ENCODE measurements at places on chromosomes 7 and 10.

GRCh38 chr7:105680505-105681187, 99.4 kb upstream of the EFCAB10 start:
- DNase-seq, result no peak

- no peak for DNase-seq
These were observed 669.2 kb downstream of the PCDH15 start for GRCh38 chr10:54131833-54132232.

GRCh38 chr7:41052736-41053135, 650.2 kb downstream of the INHBA start:
- no peak for DNase-seq

DNA sequence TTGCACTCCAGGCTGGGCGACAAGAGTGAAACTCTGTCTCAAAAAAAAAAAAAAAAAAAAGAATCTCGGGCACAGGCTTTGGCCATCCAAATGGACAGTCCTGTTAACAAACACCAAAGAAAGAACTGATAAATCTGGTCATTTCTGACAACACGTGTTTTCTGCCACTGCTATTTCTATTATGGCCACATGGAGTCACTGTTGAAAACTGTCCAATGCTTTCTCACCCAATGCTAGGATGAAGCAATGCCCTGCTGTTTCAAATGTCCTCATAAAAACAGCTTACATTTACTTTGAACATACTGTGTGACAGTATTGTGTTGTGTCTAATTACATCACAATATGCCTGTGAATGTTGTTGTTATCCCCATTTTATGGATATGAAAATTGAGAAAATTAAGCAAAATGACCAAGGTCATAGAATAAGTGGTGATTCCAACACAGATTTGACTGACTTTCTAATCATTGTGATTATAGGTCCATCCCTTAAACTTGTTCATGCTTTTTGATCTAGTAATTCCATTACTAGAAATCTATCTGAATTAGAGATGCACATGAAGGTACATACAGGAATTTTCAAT, 19.9 kb upstream of the MAP3K8 start:
- DNase-seq, result no peak

- DNase-seq, result no peak
These were observed 120.9 kb upstream of the LRRTM3 start for GRCh38 chr10:66804962-66805361.

- no peak for DNase-seq
These were observed 77.4 kb downstream of the ZEB1 start for GRCh38 chr10:31396376-31396775.

DNA sequence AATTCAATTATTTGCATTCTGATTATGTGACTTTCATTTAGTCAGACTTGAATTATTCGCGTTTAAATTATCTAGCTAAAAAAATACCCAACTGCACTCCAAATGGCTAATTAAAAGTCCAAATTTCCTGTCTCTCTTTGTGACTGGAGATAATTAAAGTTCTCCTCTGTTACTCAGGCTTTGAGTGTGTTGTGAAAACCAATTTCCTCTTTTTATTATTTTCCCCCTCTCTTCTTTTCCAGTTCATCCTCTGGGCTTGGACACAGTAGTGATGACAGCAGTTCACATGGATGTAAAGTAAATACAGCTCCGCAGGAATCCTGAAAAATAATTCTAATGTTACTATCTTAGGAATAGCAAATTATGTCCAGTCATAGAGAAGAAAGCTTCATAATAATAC, 80.6 kb downstream of the SNX10 start:
- no peak for DNase-seq

DNA sequence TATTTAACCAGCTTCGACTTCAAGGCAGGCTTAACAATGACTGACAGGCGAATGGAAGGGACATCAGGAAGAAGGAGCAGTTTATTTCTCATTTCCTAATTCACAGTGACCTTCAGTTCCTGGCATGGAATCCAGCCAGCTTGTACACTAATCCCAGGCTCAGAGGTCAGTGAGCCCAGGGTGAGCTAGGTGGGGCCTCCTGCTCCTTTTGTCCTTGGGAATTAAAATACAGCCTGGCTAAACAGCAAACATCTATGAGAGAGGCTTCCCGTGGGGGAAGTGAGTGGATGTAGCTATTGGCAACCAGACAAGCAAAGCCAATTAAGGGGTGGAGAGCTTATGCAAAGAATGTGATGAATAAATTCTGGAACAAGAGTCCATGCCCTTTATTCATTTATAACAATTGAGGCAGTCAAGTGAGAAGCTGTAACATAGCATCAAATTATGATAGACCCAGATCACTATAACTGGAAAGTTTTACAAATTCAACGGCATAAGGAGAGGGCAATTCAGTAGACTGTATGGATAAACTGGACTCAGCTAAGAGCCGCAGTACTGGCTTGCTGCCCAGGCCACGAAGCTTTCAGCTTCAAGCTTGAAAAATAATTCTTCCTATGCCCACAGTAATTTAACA, 57.1 kb downstream of the STK17A start:
- no peak for DNase-seq

- DNase-seq, result no peak
These were observed 107.2 kb upstream of the LYZL2 start for GRCh38 chr10:30736685-30737232.

GRCh38 chr7:130896898-130897514, 163.0 kb upstream of the KLF14 start:
- peak; percentile 48 for DNase-seq

GRCh38 chr10:83983578-83984255, 155.6 kb upstream of the GHITM start:
- no peak for DNase-seq

DNA sequence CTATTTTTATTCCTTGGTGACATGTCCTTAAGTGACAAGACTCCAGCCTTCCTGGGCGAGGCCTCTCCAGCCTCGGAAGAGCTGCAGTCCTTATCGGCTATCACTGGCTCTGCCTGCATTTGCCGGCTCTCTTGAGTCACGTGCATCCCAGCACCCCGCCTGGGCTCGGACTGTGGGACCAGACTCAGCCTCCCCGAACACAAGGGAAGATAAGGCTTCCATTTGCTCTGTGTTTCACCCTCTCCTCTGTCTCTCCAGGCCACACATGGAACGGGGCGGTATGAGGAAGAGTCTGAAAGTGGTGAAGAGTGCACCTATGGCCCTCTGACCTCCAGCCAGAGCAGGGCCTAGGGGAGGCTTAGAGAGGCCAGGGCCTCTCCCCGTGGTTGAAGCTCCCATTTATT, 4.7 kb downstream of the GDF2 start:
- no peak for DNase-seq

GRCh38 chr7:10662982-10663884, 310.4 kb upstream of the PHF14 start:
- DNase-seq, result no peak

- DNase-seq, result no peak
These were observed 68.9 kb upstream of the ADO start for GRCh38 chr10:62735464-62736167.

DNA sequence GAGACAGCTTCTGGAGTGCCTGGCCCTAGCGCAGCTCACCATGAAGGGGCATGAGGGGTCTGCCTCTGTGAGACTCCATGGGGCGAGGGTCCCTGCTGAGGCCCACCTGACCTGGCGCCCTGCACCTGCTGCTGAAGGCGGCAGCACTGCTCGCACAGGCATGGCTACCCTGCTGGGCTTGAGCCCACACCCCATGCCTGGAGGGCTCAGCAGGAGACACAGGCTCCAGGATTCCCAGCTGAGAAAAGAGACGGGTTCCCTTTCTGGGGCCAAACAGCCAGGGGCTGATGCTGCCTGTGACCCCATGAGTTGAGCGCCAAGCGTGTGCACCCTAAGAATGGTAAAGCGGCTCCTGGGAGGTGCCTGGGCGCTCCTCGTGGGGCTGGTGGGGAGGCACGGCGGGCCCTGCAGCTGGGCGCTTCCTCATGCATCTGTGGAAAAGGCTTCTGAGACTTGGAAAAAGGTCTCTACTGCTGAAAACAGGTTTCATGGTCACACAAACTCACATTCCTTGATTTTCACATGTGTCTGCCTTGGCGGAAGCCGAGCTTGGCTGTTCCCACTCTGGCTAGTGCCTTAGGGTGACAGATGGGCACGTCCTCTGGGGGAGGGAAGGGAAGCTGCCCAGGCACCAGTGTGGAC, 233.4 kb downstream of the ZMYND11 start:
- DNase-seq, result no peak

Data from stimulated activated CD4-positive, alpha-beta T cell treated with anti-CD3 and anti-CD28 coated beads, Interleukin-1b, Interleukin-23, amount 100 ng/mL, for 24 hours (primary cell).